Germinal center (tissue), 1 donor: ENCODE measurements at places on chromosomes 1 and 21.

DNA sequence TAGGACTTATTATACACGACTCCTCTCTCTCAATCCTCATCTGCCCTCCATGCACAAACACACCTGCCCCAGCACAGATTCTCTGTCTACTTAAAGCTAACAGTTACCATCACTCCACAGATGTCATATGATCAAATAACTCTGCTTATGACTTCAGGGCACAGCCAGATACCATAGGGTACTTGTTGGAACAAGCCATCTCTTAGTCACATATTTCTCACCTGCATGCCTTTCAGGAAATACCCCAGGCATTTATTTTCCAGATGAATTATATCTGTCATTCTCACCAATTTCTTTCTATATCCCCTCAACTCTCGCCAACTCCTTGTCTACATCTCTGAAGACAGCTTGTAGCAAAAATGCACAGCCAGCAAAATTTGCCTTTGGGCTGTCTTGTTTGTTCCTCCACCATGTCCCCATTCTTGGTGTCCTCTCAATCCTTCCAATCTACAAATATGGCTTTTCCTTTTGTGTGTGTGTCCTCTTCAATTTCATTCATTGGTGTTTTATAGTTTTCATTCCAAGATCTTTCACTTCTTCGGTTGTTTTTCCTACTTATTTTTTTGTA lies 353.9 kb upstream of the CAMK1G start:
- DNase-seq: no peak

- no peak for DNase-seq
Measured at GRCh38 chr1:175632667-175633066, 110.7 kb downstream of the TNR start.

DNA sequence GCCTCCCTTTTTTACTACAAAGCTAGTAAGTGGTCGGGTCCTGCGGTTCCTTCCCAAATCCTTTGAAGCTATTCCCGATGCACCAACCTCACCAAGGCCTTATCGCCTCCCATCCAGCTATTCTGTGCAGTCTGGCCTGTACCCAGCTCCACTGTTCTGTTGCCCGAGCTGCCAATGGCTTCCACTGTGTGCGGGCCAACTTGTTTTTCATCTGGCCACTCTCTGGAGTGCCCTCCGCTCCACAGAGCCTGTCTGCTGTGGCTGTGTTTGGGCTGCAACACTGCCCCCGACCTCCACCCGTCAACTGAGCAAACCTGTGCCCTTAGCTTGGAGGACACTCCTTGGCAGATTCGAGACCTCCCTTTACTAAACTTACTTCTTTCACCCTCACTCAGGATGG lies 125.0 kb downstream of the KIAA0319L start:
- DNase-seq: no peak

DNA sequence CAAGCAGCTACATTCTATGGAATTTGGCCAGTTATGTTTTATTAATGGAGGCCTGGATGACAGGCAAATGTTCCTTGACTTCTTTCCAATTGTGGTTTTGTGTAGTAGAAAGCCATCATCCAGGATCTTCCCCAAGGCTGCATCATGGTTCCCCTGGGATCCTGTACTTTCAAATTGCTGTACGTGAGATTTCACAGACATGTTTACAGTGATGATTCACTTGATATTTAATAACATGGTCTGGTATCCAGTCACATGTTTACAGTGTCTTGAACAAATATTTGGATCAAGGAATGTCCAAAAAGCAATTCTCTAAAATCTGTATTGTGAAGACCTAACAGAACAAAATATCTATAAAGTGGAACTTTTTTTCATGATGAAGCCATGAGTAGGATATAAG lies 68.3 kb upstream of the ST6GALNAC3 start:
- DNase-seq: no peak

GRCh38 chr1:195481293-195481692 lies 1126.9 kb downstream of the KCNT2 start:
- DNase-seq: no peak

DNA sequence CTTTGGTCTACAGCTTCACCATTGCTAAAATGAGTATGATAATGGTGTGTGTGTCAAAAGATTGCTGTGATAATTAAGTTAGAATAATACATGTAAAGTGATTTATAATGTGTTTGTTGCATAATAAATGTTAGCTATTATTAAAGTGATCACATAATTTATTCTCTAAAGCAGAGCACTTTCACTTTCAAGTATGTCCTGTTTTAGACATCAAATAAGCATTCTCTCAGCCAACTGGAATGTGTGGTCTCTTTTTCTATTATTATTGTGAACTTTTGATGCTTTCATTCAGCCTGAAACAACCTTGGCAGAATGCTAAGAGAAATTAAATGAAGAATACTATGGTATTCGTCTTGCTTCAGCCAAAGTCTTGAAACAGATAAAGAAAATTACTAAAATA lies 102.8 kb upstream of the COL11A1 start:
- DNase-seq: no peak

DNA sequence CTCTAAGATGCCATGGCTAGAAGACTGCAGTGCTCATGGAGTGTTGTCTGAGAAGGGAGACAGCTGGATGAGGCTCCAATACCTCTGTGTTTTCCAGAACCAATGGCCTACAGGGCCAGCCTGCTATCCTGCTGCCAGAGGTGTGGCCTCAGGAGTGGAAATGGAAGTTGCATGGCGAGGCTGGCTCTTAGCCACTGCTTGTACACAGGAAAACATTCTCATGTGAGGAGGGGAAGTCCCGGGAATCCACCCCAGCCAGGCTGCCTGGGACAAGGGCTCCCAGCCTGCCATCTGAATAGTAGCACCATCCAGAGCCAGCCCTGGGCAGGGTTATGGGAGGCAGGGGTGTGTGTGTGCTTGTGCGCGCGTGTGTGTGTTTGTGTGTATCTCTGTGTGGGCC lies 56.5 kb downstream of the SDC3 start:
- no peak for DNase-seq

- no peak for DNase-seq
Measured at GRCh38 chr1:76725864-76726619, 141.2 kb upstream of the ST6GALNAC5 start.

DNA sequence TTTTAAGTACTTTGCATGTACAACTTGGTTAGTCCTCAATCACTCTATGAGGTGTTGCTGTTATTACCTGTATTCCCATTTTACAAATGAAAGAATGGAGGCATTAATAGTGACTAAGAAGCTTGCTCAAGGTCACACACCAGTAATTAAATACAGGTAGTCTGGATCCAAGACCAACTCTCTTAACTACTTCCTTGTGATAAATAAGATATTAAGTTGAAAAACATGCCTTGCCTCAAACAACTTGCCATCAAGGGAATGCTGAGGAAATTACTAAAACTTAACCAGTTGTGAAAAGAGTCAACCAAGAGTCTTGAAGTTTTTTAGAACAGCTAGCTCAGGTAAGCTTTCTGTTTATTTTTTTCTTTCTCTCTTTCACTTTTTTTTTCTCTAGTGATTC lies 21.0 kb upstream of the LAMC1 start:
- DNase-seq: no peak

GRCh38 chr1:227869851-227870305 lies 54.4 kb downstream of the PRSS38 start:
- no peak for DNase-seq

DNA sequence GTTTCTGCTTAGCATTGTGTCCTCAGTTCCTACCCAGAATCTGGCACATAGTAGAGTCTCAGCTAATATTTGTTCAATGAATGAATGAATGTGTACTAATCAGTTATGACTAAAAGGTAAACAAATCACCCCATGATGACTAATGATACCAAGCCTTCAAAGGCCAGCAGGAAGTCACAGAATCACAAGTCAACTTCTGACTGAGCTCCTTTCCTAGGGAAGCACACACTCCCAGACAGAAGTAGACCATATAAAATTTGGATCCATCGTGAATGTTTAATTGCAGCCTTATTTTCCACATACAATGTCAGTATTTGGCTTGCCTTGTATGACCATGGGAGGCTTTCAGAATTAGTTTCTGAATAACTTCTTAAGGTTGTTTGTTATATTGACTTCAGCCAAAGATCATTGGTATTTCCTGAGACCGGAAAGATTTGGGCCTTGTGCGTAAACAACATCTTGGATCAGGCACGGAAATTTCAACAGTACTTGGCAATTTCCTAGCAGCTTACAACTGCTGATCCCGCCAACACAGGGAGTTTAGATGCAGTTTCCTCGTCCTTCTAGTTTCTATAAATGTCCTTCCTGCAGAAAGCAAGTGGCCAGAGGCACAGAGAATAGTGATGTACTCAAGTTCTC lies 185.9 kb upstream of the ATP1B1 start:
- DNase-seq: no peak

DNA sequence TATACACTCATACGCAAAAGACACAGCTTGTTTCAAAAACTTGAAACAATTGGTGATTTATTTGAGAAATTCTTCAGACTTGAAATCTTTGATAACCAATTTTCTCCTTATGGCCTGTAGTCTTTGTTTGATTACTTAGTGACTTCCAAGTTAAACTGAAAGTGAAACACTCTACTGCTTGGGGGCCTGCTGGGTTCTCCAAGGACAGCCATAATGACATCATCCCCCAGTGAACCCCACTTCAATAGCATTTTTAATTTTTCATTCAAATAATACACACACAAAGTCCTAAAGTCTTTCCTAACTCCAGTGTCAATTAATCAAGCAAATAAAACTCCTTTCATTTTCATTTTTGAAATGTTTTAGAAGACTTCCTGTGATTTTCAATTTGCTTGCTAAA lies 59.2 kb downstream of the KRTAP19-8 start:
- no peak for DNase-seq

- no peak for DNase-seq
Measured at GRCh38 chr1:30385246-30385995, 338.0 kb downstream of the MATN1 start.

- DNase-seq: peak; percentile 85
Measured at GRCh38 chr1:205528887-205529825, 24.7 kb downstream of the CDK18 start.

DNA sequence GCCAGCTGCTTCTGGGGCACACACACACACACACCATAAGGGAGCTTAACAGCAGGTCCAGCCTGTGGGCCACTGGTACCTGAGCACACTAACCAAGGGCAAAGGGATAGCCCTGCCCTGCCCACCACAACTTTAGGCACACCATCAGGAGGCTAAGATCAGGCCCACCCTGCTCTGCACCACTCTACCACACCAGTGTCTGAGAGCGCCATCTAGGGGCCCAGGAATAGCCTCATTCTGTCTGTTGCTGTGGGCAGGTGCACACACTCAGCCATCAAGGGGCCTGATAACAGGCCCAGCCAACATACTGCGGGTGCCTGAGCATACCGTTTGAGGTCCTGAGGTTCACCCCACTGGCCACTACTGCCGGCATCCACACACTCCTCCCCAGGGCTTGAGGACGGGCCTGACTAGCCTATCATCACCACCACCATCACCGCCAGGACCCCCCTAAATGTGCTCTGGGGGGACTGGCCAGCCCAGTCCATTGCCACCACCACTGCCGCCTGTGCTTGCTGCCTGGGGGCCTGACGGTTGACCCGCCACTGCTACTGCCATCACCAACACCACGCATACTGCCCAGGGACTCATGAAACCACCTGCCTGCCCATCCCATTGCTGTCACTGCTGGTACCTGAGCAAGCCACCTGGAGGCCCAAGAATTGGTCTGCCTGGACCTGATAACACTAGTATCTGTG lies 31.3 kb downstream of the NSL1 start:
- DNase-seq: peak; percentile 15

DNA sequence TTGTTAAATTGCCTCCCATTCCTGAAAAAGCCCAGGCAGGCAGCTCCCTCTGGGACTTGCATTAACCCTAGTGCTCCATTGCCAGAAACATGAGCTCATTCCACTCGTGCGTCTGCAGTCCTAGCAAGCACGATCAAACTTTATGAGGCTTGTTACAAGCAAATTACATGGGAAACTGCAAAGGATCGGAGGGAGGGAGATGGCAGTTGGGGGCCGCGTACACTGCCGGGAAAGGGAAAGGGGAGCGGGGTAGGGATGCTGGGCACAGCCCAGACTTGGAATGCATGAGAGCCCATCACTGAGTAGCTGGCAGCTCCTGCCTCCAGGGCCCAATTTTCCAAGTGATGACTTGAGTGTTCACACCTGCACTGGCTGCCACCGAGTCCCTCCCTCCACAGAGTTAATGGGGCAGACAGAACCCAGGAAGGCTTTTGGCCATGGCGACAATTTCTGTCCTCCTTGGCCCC lies 169.9 kb downstream of the BRINP2 start:
- no peak for DNase-seq

GRCh38 chr1:75353051-75353450 lies 218.9 kb downstream of the LHX8 start:
- DNase-seq: no peak

DNA sequence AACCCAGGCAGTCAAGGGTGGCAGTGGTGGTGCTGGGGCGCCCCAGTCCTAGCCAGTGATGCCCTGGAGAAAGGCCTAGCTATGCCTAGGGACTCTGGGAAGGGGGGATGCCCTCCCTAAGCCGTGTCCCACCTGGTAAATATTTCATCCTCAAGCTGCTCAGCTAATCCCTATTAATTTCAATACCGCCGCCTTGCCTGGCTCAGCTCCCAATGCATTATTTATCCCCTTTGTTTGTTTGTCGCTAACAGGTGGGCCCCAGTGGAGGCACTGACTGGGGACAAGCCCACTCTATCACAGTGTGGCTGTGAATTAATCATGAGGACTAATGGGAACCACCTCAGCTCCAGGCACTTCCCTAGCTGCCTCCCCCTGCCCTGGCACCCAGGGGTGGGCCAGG lies 22.5 kb downstream of the DMAP1 start:
- DNase-seq: no peak

DNA sequence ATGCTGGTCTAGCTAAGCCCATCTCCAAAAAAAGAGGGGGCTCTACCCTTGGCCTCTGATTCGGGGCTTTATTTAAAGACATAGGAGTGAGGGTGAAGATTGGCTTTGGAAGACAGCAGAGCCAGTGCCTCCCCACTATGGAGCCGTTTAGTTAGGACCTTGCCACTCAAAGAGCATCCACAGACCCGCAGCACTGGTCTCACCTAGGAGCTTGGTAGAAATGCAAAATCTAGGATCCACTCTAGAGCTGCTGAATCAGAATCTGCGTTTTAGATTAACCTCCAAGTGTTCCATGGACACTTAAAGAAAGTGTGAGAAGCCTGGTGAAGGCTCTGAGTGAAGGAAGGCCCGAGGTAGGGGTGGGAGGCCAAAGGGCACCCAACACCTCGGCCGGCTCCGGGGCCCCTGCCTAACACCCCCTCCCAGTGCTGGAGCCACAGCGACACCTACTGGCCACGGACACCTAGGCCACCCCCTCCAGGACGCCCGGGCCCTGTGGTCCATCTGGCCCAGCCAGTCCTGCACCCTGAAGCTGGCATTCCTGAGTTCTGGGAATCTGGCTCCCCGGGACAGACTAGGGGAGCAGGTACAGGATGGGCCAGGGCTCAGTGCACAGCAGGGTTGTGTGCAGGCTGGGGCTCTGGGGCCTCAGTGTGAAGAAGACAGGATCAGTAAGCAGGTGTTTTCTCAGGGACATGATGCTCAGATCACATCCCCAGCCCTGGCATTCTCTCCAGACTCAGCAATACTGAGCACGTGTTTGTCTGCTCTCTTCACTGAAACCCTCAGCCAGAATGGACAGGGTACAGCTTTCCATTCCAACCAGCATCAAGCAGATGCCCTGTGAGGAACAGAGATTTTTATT lies 79.2 kb downstream of the TMEM53 start:
- DNase-seq: peak; percentile 90
